EH (cell line): ENCODE measurements at places on chromosomes 5 and 9.

- DNase-seq = no peak
These were observed 15.3 kb upstream of the PIK3R1 start for GRCh38 chr5:68200288-68200687.

- DNase-seq = no peak
These were observed 79.3 kb downstream of the PTPN3 start for GRCh38 chr9:109418827-109419226.

- peak; percentile 37 for DNase-seq
These were observed 18.0 kb upstream of the DUSP1 start for GRCh38 chr5:172788771-172789686.

GRCh38 chr9:131986576-131986975 is 93.1 kb downstream of the MED27 start:
- DNase-seq = peak; percentile 68

DNA sequence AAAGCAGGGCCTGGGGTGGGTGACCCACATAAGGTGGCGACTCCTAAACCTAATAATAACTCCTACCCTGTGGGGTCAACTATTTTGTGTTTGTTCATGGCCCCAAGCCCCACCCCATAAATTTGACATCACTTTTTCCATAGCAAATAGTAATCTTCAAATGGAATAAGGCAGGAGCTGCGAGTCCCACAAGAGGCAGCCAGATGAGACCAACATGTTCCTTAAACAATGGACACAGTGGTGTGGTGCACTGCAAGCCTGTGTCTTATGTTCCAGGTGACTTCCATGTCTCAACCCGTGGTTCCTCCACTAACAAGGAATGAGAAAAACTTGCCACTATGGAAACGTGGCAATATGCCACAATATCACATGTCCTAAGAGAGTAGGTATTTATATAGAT is 20.6 kb downstream of the TMEM174 start:
- DNase-seq = no peak

DNA sequence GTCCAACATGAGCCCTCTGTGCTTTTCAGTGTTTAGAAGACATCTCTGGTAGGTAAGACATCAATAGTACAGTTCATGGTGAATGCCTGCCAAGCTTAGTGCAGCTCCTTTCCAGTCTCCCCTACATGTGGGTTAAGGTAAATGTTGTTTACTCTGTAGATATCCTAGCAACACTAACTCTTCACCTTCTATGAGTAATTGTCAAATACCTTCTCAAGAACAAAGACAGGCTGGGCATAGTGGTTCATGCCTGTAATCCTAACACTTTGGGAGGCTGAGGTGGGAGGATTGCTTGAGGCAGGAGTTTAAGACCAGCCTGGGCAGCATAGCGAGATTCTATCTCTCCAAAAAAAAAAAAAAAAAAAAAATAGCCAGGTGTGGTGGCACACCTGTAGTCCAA is 18.7 kb upstream of the RASGRF2 start:
- no peak for DNase-seq

DNA sequence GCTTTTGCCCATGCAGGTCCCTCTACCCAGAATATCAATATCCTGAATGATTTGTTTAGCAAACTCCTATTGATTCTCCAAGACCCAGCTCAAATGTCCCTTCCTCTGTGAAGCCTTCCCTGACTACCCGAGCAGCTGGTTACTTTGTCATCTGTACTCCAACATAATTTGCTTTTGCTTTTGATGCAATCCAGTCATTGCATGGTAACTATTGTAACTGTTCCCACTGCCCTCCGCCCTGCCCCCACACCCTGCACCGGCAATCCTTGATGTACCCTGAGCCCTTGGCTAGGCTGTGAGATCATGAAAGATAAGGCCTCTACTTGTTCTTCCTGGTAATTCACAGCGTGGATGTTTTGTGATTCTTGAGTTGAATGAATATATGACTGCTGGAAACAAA is 119.9 kb upstream of the BOD1 start:
- no peak for DNase-seq

GRCh38 chr5:170843870-170844269 is 17.9 kb upstream of the RANBP17 start:
- no peak for DNase-seq

GRCh38 chr9:31519826-31520225 is 864.6 kb upstream of the ACO1 start:
- DNase-seq = no peak

DNA sequence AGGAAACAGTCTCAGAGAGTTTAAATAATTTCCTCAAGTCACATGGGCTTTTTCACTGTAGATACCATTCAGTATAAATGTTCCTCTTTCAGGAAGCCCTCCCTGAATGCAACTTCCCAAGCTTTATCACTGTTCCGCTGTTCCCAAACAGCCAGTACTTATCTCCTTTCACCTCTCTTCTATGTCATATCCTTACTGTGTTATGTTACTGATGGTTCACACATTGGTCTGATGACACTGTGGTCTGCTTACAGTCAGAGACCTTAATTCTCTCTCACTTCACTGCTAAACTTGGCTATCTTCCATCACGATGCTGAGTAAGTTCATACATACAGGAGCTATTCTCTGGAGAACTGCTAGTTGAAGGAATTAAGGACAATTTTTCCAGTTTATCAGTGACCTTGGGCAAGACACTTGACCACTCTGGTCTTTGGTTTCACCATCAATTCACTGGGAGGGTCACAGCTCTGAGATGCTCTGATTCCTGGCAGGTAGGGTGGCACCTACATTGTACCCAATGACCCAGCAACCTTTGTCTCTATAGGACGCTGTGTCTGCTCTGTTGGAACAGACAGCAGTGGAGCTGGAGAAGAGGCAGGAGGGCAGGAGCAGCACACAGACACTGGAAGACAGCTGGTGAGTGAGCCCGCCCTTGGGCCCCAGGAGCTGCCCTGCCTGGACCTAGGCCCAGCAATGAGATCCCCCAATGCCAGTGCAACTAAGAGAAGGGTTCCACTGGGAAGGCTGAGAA is 42.1 kb upstream of the RARS1 start:
- DNase-seq = no peak

DNA sequence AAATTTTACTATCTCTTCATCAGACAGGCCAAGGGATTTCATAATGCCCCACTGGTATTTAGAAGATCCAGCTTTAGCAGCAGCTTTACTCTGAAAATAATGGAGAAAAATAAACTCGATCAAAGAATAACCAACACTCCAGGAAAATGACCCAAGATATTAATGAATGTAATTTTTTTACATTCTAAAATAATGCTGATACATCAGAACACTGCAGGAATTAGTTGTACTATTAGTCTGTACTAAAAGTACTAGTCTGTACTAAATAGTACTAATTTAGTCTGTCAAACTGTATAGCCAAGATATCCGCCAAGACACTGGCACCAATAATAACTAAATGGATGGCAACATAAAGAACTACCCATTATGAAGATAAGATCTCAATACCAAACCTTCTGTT is 18.1 kb downstream of the LARS1 start:
- DNase-seq = no peak

GRCh38 chr9:79567671-79568098 is 4.1 kb upstream of the TLE4 start:
- peak; percentile 67 for DNase-seq

DNA sequence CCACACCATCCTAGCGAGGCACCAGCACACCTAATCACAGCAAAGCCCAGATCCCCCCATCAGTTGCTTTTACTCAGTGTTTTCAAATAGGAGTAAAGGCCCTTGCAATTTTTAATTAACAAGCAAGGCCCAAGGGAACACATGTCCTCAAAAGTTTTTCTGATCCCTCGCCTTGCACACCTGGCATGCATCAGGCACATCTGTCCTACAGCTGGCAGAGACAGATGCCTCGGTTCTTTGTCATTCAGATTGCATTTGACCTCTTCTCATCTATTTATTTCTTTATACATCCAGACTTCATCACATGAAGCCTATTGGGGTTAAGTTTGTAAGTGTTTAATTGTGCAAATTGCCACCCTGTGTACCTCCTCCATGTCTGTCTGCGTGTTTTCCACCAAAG is 241.4 kb downstream of the MARCHF11 start:
- DNase-seq = no peak

DNA sequence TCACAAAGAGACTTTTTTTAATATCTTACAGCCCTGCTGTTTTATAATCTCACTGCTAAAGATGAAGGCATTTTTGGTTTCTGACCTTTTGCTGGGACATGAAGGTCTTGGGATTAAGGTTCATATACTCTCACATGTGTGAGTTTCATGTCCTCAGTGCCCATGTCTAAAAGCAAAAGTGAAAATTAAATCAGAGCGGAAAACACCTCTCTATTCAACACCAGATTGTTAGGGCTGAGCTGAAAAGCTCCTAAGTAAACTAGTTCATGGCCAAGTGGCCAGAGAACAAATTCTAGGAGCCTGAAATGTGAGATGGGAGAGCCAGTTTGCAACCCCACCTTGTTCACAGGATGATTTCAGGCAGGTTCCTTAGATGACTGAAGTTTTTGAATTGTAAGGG is 110.9 kb downstream of the GRIA1 start:
- no peak for DNase-seq

DNA sequence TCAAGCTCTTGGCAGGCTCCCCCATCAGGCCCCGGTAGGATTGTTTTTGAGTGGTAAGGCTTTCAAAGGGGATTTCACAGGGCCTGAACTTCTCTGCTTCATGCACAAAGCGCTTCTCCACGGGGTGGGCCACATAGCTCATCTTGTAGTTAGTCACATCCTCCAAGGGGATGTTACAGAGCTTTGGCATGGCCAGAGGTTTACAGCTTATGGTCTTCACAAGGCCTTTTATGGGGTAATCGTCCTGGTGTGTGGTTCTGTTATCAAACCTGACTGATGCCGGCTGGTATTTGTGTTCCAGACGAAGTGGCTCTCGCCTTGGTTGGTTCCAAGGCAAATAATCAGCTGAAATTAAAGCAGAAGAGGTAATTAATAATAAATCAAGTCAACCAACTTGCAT is 104.3 kb downstream of the SAXO1 start:
- DNase-seq = peak; percentile 25

DNA sequence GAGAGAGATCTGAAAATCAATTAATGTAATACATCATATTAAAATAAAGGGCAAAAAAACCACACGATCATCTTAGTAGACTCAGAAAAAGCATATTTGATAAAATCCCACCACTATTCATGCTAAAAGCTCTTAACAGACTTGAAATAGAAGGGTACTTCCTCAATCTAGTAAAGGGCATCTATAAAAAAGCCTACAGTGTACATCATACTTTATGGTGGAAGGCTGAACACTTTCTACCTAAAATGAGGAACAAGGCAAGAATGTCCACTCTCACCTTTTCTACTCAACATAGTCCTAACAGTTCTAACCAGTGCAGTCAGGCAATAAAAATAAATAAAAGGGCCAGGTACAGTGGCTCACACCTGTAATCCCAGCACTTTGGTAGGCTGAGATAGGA is 38.9 kb downstream of the POLK start:
- no peak for DNase-seq

DNA sequence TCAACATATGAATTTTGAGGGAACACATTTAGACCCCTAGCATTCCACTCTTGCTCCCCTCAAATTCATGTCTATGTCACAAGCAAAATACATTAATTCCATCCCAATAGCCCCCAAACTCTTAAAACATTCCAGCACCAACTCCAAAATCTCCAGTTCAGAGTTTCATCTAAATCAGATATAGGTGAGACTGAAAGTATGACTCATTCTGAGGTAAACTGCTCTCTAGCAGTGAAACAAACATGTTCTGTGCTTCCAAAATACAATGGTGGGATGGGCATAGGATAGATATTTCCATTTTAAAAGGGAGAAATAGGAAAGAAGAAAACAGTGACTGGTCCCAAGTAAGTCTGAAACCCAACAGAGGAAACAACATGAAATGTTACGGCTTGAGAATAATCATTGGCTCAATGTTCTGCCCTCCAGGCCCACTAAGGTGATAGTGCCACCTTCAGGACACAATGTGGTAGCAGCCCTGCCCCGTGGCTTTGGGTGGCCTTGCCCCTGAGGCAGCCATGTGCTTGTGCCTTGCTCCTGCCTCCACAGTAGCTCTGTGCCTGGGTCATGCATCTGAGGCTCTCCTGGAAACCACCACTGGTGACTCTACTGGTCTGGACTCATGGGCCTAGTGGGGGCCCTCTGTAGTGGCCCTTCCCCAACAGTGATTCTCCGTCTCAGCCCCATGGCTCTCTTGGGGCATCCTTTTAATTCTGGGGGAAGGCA is 36.4 kb upstream of the IPPK start:
- DNase-seq = peak; percentile 29

GRCh38 chr5:131466171-131466766 is 168.8 kb downstream of the RAPGEF6 start:
- DNase-seq = peak; percentile 73

DNA sequence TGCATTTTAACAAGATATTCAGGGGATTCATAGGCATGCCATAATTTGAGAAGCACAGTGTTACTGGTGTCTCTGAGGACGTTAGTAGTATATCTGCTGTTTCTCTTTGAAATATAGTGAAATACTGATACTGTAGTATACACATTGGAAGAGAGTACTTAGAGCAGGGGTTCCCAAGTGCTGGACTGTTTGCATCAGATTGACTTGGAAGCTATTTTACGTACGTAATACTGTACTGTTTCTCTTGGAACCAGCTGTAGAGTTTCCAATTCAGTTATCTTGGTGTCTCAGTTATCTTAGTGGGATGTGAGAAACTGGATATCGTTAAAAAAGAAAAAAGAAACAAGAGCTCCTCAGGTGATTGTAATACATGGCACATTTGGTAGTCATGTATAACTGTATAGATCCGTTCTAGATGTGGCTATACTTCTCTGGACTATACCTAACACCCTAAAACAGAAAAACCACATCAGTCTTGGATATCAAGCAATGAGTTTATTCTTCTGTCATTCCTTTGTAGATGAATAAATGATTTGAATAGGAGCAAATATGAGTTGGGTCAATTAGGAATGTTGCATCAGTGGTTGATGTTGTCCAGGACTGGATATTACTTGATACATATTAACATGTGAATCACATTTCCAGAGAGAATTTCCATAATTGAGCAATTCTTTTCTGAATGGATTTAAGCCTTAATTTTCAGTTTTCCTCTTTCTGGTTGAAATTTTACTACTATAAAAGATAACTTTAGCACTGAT is 33.4 kb downstream of the PRRC1 start:
- no peak for DNase-seq

DNA sequence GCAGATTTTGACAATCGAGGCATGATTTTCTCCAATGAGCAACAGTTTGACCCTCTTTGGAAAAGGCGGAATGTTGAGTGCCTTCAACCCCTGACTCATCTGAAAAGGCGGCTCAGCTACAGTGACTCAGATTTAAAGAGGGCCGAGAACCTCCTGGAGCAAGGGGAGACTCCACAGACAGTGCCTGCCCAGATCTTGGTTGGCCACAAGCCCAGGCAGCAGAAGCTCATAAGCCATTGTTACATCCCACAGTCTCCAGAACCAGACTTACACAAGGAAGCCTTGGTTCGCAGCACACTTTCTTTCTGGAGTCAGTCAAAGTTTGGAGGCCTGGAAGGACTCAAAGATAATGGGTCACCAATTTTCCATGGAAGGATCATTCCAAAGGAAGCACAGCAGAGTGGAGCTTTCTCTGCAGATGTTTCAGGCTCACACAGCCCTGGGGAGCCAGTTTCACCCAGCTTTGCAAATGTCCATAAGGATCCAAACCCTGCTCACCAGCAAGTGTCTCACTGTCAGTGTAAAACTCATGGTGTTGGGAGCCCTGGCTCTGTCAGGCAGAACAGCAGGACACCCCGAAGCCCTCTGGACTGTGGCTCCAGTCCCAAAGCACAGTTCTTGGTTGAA is 13.6 kb downstream of the PTPDC1 start:
- DNase-seq = peak; percentile 96
